Astrocyte of the cerebellum (primary cell): ENCODE measurements at places on chromosomes 2 and 18.

GRCh38 chr18:25825056-25825455, 265.4 kb downstream of the SS18 start:
- no peak for DNase-seq

DNA sequence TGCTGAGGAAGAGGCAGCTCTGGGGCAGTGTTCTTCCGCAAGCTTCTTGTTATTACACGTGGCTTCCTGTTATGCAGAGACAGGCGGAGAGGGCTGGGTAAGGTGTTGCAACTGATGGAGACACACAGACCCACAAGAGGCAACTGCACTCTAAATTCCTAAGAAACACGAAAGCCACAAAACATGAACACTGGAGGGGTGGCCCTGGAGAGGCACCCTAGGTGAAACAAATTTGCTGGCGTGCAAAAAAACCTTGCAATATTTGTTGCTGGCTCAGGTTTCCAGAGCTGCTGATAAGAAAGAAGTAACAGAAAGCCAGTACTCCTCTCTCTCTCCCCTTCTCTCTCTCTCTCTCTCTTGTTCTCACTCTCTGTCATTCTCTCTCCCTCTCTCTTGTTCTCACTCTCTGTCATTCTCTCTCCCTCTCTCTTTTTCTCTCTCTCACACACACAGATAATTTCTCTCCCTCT, 31.8 kb downstream of the ARHGAP25 start:
- no peak for DNase-seq

GRCh38 chr2:226180281-226180884, 619.2 kb downstream of the IRS1 start:
- DNase-seq: no peak

DNA sequence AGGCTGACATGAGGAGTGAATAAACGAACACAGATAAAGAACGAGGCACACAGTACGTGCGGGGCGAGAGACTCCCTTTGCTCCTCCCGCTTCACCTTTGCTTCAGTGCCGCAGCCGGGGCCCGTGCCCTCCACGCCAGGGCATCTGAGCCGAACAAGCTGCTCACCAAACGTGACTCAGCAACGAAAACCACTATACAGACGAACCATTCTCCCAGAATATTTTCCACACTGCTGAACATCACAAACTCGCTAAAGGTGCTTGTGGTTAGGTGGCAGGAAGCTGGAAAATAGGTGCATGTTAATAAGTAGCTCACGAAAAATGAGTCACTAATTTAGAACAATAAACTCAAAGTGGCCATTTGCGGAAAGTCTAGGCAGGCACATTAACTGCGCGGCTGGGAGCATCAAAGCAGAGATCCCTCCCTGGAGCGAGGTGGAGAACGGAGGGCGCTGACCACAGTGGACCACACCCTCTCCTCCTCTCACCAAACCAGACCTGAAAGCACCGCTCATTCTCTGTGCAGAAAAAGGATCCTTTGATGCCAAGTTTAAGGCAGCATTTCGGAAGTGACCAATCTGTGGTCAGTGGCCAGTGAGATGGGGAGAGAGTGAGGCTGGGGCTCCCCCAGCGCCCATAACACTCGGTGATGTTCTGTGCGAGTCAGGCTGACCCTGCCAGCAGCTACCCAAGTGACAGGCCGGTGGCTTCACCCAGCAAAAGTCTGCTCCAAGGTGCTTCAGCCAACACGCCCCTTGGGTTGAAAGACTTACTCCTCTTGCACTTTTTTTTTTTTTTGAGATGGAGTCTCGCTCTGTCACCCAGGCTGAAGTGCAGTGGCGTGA, 153.2 kb downstream of the HDAC4 start:
- peak; percentile 87 for DNase-seq

- no peak for DNase-seq
Observed at GRCh38 chr2:36351736-36352349, 3.7 kb upstream of the CRIM1 start.

- DNase-seq: peak; percentile 62
Observed at GRCh38 chr18:45839414-45840395, 14.2 kb downstream of the SIGLEC15 start.

DNA sequence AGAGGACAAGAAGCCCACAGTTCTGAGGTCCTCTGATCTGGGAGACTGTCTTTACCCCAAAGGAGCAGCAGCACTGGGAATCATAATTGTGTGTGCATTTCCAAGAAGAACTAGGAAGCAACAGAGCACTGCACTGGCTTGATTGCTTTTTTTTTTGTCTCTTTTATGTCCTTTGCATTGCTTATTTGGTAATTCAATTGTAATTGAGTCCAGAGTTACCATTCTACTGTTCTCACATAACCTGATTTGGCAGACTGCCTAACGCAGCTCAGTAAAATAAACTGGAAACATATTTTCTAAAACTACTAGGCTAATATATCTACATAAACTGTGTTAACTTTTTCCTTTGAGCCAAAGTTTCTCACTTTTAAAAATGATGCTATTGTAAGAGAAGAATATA, 190.3 kb upstream of the SLC8A1 start:
- no peak for DNase-seq

DNA sequence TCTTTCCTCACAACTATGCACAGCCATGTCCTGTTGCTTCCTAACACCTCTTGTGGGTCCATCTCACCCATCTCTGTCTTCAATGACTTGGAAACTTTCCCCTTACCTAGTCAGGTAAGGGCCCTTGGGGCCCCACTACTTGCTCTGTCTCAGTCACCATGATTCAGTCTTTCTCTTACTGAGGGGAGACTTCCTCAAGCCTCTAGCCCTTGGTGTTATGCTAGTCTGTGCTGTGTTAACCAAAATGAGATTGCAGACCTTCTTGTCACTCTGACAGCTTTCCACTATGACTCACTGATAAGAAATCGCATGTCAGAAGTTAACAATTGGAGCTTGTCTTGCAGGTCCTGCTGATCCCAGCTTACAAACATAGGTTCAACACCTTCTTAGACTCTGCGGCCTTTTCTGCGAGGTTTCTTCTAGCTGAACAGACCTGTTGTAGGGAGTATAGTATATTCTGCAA, 65.3 kb downstream of the WDR75 start:
- DNase-seq: no peak

GRCh38 chr2:83224591-83225200, 1234.4 kb downstream of the SUCLG1 start:
- DNase-seq: no peak

GRCh38 chr2:64626963-64627760, 26.6 kb downstream of the SERTAD2 start:
- no peak for DNase-seq

DNA sequence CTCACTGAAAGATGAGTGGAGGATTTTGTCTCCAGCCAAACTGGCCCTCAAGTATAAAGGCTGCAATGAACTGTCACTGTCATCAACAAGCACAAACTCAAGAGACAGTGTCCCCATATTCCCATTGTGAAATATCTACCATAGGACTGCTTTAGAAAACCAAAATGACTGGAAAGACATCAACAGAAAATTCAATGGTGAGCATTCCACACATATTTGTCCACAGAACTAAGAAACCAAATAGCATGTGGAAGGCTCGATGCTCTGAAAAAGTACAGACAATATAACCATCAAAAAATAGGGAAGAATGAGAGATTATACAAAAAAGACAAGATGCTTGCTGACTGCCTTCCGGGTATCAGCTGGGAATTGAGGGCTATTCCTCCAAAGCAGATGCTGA, 37.6 kb downstream of the TGFBRAP1 start:
- DNase-seq: no peak

GRCh38 chr2:26281226-26281625, 36.5 kb downstream of the HADHB start:
- no peak for DNase-seq

GRCh38 chr2:163878718-163879117, 142.9 kb upstream of the FIGN start:
- no peak for DNase-seq
